Stimulated activated CD8-positive, alpha-beta memory T cell treated with anti-CD3 and anti-CD28 coated beads, Interleukin-4, amount 100 ng/mL, for 1 hour (primary cell): ENCODE measurements at places on chromosomes 3 and 15.

DNA sequence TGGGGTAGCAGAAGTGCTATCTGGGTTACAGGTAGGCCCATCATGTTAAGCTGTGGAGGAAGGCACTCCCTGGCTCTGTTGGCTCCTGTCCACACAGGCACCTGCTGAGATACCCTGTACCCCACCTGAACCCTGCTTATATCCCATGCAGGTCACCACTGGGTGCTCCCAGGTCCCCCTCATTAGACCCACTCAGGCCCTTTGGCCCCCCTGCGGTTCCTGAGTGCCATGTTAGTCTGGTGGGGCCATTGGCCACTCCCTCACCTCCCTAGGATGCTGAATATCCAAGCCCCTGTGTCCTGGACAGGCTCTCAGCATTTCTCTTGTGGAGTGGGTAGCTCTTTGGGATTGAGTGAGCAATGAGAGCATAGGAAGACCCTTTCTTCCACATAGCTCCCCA lies 128.2 kb downstream of the EPHB1 start:
- DNase-seq, result no peak

- no peak for DNase-seq
Observed at GRCh38 chr15:71410347-71410746, 295.1 kb downstream of the THSD4 start.

DNA sequence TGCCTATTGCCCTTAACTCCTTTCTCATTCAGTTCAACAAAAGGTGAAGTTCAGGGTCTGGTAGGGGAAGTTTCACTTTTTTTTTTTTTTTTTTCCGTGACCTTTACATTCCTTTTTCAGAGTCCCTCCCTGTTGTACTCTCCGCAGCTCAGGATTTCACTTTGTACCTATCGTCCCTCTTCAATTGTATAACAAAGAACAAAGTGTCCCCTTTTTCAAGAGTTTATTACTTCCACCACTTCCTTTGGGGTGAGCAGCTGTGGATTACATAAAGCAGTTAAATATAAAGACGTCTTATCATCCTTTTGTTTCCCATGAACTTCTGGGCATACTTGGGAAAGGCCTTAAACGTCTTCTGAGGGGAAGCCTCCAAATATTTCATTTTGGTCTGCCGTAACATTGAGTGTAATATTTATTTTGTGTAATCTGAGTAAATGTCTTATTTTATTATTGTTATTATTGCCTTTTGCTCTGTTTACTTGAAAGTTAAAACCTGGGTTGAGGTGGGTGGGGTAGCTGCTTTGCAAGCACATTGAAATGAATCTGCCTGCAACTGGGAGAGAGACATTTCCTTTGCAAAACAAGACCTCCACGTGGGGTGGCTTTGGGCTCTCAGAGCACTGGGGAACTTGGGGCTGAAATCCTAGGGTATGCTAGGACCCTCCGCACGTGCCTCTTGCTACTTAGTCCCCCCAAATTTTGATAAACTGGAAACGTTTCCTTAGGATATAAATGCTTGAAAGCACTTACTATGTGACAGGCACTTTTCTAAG lies 169.4 kb downstream of the MCTP2 start:
- DNase-seq, result no peak

- DNase-seq, result no peak
Observed at GRCh38 chr3:153396581-153396980, 234.6 kb downstream of the RAP2B start.

DNA sequence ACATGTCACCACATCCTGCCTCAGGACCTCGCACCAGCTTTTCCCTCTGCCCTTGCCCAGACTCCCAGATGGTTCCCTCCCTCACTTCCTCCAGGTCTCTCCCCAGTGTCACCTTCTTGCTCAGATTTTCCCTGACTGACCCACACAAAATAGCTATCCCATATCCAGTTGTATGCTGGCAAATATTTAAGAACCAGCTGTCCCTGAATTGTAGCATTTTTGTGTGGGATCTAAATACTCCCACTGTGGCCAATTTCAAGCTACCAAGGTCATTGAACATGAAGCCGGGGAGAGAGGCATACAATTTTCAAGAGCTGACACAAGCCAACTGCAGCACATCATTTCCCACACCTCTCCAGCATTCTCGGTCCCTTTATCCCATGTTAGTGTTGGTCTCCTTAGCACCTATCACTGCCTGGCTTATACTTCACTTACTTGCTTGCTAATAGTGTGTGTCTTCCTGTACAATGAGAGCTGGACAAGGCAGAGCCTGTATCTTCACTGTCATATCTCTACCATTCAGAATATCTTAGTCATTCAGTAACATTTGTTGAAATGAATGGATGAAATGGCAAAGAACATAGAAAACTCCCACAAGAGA lies 101.3 kb upstream of the CTNNB1 start:
- DNase-seq, result no peak

- no peak for DNase-seq
Observed at GRCh38 chr3:57958642-57959422, 49.4 kb upstream of the FLNB start.

GRCh38 chr15:100426937-100427336 lies 85.2 kb upstream of the ADAMTS17 start:
- DNase-seq, result no peak

DNA sequence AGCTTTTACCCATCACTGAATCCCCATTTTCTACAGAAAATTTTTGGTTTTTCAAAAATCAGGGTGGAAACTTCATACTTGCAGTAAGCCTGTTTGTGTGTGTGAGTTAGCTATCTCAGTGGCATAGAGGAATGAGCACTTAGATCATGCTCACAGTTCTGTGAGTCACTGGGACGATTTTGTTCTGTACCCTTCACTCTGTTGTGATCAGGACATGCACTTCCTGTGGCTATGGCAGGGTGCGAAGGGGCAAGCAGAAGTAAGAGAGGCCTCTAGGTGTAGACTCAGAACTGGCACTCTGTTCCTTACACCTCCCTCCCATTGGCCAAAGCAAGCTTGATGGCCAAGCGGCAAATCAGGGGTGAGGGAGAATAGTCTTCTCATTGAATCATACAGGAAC lies 11.6 kb downstream of the NIPA2 start:
- DNase-seq, result no peak

DNA sequence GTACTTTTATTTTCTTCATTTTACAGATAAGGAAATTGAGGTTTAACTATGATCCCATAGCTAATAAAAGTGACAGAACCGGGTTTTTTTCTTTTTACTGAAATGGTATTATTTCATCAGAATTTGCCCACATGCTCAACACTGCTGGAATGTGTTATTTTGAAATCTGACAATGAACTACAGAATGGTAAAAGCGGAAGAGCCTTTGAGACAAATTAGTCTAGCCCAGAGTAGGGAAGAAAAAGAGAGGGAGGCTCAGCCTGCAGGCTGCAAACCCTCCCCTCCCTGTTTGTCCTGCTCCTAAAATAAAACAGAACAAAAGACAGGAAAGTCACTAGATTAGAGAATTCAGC lies 100.3 kb upstream of the LIPC start:
- DNase-seq, result no peak

- no peak for DNase-seq
Observed at GRCh38 chr3:81829937-81830336, 68.5 kb upstream of the GBE1 start.

DNA sequence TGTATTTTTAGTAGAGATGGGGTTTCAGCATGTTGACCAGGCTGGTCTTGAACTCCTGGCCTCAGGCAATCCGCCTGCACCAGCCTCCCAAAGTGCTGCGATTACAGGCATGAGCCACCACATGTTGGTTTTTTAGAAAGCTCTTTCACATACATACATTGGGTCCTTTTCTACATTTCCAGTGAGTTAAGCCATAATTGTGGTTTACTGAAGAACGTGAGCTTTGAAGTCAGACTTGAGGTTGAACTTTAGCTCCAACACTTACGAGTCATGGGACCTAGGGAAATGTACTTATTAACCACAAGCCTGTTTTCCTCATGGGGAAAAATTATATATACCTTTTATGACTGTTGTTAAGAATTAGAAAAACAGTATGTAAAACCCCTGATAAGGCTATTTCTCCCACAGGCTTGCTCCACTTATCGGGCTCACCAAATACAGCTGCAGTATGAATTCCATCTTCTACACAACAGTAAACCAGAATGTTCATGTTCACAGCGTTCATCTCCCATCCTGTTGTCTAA lies 39.0 kb downstream of the GPR160 start:
- DNase-seq, result no peak

DNA sequence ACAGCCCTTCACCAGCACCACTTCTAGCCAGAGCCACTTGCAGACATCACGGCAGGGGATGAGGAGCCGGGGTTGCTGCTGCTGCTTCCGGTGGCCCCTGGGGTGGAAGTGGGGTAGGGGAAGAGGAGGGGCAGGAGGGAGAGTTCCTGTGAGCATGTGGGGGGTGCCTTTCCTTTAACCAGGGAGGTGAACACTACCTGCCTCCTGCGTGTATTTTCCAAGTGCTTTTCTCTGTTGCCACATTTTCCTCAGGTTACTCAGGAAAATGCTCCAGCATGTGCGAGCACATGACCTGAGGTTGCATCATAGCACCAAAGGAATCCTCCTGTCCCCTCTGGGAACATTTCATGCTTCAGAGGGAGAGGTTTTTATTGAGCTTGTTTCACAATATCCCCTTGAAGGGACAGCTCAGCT lies 12.2 kb upstream of the SACM1L start:
- no peak for DNase-seq

GRCh38 chr15:82660378-82660777 lies 13.2 kb upstream of the CPEB1 start:
- no peak for DNase-seq

- DNase-seq, result no peak
Observed at GRCh38 chr3:53186726-53187125, 25.7 kb downstream of the PRKCD start.

DNA sequence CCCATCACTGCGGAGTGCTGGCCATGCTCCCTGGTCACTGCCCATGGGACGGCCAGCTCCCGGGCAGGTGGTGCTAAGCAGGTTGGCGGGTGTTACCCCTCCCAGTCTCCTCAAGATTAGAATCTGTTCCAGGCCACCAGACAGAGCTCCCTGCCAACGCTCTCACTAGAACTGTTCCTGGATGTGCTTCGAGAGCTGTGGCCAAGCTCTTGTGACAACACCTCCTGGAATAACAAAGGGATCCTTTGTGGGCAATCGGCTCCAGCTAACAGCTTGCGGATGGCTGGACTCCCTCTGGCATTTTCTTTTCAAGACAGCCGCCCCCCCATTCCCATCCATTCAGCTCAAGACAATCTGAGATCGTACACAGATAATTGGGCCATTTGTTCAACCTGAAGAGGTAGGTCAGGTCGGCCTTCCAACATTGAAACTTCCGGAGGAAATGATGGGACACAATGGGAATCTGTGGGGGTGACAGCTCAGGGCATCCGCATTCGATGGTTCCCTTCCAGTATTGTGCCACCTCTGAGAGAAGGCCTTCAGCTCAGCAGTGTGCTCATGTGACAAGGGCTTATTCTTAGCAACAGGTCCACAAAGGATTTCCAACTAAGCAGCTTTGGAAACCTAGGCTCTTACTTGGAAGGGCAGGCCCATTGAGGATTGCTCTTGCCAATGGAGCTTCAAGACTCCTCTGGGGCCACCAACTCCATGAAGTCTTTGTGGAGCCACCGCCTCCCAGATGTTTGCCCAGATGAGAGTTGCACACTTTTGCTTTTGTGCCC lies 11.6 kb upstream of the EPHB3 start:
- no peak for DNase-seq

GRCh38 chr3:150419076-150419868 lies 11.2 kb downstream of the TSC22D2 start:
- no peak for DNase-seq

DNA sequence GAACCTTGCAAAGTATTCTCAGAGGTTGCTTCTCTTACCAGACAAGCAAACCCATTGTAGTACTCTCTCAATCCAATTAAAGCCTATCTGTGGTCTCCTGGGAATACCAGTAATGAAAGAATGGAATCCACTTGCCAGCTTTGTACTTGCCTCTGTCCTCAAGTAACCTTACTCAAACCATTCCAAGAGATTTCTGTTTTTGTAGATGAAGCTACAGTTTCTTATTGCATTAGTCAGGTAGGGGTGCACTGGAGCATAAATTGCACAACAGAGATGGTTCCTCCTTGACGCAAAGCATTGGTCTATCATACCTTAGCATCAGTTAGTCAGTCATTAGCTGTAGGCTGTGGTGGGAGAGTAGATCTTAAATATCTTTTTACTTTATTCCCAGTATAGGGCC lies 52.9 kb downstream of the BTLA start:
- DNase-seq, result no peak

DNA sequence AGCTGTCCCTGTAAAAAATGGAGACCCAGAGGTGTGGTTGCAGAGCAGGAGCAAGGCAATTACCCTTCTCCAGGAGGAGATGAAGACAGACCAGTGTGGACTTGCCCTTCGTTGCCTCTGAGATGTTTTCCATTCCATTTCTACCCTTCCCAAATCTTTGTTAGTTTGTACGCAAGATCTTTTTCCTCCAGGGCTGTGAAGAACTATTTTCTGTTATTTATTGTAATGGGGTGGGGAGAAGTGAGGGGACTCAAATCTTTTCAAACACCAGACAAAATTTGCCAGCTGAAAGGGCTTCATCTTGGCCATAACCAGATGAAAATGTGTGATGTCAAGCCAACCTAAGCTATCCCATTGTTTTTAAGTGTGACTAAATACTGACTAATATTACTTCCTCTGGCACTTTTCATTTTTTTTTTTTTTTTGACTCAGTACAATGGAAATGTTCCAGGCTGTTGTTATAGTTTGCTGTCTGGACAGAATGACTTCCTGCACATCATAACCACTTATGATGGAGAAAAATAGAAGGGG lies 271.3 kb upstream of the TPRG1 start:
- DNase-seq, result no peak

DNA sequence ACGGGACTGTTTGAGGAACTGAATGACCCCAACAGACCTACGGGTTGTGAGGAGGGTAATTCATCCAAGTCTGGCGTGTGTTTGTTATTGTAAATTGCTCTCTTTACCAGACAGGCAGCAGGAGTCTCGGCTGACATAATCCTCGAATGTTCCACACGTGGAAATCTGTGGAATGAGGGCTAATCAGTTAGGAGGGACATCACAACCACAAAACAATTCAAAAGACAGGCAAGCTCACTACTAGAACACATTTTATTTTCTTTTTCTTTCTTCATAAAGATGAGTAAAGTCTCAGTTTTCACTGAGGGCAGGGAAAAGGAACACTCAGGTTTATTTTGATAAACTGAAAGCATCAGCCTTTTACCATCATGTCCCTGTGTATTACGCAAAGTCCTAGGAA lies 53.8 kb downstream of the GRK7 start:
- DNase-seq, result no peak

- DNase-seq, result no peak
Observed at GRCh38 chr15:43762824-43763223, 13.9 kb downstream of the ELL3 start.

GRCh38 chr15:46354443-46354842 lies 719.6 kb downstream of the SQOR start:
- no peak for DNase-seq

GRCh38 chr3:187735837-187736236 lies 9.4 kb downstream of the BCL6 start:
- DNase-seq, result no peak
